ENCODE measurements at places on chromosomes 2 and 18.

DNA sequence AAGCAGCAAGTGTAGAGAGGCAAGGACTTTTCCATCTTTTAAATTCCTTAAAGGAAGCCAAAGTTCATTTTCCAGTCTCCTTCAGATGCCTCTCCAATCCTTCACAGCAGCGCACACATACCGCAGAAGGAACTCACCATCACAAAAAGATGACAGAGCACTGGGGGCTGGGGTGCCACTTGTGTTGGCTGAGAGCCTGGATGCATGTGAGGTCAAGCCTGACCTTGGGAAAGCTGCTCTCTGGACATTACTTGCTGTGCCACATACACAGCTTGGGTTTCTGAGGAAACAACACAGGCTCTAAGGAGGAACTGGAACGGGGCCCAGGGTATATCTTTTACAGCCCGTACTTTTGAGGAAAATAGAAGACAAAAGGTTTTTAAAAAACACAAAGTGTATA, 364.3 kb upstream of the MEX3C start:
- no peak for DNase-seq

DNA sequence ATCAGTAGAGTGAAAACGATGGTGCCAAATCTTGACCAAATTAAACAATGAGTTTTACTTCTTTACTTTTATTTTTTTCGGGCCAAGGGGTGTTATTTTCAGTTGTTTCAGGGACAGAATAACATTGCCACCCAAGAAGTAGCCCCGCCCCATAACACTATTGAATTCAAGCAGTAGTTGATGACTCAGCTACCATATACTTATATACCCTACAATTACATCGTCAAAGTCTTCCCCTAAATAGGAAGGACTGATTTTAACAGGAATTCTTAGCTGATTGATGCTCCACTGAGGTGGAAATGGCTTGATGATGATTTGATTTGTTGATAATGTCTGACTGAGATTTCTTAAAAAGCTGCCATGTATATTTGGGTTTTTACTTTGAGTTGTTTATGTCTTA, 24.7 kb downstream of the LYPD6B start:
- DNase-seq: no peak

- DNase-seq: no peak
Observed at GRCh38 chr2:226716126-226716525, 83.5 kb downstream of the IRS1 start.

GRCh38 chr2:218023636-218024035, 20.8 kb upstream of the TNS1 start:
- no peak for DNase-seq

DNA sequence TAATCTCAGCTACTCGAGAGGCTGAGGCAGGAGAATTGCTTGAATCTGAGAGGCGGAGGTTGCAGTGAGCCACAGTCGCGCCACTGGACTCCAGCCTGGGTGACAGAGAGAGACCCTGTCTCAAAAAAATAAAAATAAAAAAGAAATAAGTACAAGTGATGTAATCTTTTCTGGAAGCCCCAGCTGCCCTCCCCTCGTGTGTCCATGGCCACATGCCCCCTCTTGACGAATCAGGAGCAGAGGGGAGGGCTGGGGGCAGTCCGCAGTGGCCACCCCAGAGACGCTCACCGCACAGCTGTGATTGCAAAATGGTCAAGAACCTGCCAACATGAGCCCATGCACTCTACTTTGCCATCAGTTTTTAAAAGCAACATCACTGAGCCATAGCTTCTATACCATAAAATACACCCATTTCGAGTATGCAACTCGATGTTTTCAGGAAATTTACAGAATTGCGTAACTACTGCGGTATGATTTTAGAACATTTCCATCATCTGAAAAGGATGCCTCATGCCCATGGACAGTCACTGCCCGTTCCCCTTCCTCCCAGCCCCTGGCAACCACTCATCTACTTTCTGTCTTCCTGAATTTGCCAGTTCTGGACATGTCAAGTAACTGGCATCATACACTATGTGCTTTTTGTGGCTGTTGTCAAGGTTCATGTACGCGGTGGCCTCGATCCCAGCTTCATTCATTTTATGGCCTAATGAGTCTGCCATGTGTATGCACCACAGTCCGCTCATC, 88.1 kb downstream of the NDUFA10 start:
- no peak for DNase-seq

DNA sequence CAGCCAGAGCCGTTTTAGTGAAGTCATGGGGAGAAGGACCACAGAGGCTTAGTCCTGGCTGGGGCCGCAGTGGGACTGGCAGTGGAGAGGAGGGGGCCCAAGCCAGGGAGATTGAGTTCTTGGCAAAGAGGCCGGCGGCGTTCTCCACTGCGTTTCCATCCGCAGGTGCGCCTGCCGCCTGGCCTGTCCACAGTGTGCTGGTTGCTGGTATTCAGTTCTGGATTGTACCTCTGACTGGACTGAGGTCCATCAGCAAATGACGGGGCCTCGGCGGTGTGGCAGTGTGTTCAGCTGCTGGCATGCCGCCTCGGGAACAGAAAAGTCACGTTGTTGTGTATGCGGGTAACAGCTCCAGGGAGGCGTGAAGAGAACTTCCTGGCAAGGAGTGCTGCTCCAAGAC, 36.8 kb downstream of the LRRFIP1 start:
- DNase-seq: no peak

- peak; percentile 42 for DNase-seq
Observed at GRCh38 chr18:6885992-6886796, 156.7 kb downstream of the ARHGAP28 start.

GRCh38 chr2:180978903-180979748, 1.3 kb upstream of the UBE2E3 start:
- peak; percentile 61 for DNase-seq

DNA sequence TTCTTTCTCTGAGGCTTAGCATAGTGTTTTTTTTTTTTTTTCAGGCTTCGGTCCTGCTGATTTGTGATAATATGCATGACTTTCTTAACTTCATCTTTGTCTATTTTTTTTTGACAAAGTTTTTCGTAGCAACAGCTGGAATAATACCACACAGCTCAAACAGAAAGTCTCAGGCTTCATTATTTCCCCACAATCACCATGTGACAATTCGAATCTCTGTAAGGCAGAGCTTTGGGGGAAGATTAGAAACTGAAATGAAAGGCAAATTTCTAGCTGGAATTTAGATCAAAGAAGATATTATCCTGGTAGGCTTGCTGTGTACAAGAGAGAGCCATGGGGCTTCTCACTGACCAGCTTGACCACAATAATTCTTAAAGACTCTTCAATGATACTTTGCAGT, 12.2 kb upstream of the CD28 start:
- no peak for DNase-seq

DNA sequence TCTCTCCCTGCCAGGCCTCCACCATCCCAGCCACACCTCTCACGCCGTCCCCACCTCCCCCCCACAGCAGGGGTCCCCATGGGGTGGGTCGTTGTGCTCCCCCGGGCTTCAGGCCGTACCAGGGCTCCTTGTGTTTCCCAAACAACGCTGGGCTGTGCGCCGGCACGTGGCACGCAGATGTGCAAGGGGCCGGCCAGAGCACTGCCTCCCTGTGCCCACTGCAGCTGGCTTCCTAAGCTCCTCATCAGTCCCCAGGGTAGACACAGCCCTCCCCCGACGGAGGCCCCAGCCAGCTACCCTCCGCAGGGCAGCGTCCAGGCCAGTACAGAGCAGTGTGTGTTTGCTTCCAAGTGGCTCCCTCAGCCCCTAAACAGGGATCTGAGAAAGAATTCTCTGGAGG, 34.0 kb downstream of the BIN1 start:
- no peak for DNase-seq

- DNase-seq: peak; percentile 39
Observed at GRCh38 chr2:106977717-106978116, 91.8 kb upstream of the ST6GAL2 start.

GRCh38 chr18:52468496-52468895, 128.5 kb downstream of the DCC start:
- DNase-seq: no peak

DNA sequence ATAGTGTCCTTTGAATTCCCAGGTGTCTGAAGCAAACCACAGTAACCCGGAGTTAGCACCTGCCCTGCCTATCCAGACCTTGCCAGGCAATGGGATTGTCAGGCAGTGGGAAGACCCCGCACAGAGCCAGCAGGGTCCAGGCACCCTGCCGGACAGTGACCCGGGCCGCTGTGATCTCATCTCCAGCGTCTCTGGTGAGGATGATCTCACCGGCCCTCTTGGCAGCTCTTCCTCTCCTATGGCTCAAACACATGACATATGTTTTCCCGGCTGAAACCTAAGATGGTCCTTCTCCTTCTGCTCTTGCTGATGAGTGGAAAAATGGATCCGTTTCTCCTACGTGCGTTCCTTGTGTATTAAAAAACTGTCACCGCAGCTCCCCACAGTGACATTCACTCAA, 75.1 kb downstream of the ACOXL start:
- DNase-seq: no peak

DNA sequence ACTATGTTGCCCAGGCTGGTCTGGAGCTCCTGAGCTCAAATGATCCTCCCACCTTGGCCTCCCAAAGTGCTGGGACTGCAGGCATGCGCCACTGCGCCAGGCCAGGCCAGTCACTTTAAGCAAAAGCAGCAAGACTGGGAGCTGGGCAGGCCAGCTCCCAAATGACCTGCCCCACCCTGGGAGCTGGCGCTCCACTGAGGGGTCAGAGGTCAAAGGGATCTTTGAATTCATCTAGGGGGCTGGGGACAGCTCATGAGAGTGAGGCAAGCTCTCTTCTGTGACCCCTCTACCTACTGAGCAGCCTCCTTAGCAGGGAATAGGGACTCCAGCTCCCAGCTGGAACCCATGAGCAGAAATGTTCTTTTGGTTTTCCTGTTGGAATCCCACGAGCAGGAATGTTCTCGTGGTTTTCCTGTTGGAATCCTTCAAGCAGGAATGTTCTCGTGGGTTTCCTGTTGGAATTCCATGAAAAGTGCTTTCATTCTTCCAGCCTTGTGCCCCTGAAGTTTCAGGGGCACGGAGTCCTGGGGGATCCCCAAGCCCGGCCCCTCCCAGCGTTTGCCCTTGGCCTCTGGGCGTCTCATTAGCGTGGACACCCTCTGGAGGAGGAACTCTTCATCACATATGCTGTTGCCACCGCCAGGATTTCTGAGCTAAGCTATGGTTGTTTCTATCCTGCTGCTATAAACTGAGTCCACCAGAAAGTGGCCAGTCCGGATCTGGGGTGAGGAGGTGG, 162.0 kb upstream of the HAAO start:
- peak; percentile 68 for DNase-seq

- DNase-seq: no peak
Observed at GRCh38 chr2:162475661-162476060, 131.7 kb downstream of the GCA start.

DNA sequence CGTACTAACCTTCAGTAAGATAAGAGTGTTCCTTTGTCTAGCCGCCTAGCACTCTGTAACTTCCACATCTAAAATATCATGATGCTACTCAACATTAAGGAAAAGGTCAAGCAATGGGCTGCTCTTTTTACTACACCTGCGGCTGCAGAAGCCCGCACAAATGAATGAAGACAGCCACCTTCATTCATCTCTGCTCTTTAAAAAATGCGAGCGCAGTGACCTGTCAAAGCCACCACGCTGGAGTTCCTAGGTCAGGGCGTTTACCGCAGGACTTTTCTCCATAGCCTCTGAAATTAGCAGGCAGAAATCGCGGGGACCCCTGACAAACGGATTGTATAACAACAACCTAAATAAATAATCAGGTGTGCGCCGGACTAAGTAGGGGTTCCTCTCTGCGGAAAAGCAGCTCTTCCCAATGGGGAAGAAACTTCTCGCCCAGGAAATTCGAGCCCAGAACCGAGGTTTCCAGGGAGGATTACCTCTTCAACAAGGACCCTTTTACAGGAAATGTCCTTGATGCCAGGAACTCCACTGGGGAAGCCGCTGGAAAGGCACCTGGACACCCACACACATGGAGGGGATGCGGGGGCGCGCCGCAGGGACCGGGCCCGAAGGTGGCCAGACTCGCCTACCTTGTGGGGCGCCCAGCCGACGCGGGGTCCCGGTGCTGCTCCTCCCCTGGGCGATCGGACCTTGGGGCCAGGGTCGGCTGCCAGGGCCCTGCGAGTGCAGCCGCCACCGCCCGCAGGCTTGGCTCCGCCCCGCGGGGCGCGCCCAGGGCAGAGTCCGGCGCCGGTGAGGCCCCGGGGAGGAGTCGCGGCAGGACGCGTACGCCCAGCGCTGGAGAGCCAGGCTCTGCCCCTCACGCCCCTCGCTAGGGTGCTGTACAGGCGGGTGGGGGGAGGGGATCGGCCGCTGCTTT, at the start of gene CCDC68:
CCDC68 (minus strand) TSS at position 758 of the 922 bp plus-strand sequence. CDS start 16,670 bp downstream, outside the sequence.
- DNase-seq: peak; percentile 38

DNA sequence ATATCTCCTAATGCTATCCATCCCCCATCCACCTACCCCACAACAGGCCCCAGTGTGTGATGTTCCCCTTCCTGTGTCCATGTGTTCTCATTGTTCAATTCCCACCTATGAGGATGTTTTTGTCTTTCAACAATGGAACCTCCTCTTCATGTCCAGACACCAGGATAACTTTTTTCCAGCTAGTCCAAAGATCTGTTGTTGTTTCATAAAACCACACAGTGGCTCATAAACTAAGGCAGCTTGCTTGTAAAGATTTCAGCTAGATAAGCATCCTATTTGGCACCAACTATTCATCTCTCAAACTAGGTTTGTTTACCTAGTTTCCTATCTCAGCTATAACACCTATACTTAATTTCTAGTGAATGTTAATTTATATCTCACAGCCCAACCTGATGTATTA, 937.7 kb downstream of the TRIB2 start:
- no peak for DNase-seq

DNA sequence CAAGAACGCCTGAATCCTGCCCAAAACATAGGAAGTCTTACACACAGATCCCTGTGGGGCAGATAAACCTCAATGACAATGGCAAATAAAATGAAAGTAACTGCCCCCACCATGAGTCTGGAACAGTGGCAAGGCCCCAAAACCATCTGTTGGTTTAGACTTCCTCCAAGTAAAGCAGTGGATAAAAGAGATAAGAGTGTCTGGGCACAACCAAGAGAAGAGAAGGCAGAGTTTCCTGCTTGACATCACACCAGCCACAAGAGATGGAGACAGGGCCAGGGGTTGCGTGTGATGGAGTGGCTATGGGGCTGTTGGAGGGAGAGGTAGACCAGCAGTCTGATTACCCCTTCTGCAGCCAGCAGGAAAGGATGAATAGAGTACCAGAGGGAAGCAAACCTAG, 212.1 kb upstream of the POU3F3 start:
- DNase-seq: no peak

DNA sequence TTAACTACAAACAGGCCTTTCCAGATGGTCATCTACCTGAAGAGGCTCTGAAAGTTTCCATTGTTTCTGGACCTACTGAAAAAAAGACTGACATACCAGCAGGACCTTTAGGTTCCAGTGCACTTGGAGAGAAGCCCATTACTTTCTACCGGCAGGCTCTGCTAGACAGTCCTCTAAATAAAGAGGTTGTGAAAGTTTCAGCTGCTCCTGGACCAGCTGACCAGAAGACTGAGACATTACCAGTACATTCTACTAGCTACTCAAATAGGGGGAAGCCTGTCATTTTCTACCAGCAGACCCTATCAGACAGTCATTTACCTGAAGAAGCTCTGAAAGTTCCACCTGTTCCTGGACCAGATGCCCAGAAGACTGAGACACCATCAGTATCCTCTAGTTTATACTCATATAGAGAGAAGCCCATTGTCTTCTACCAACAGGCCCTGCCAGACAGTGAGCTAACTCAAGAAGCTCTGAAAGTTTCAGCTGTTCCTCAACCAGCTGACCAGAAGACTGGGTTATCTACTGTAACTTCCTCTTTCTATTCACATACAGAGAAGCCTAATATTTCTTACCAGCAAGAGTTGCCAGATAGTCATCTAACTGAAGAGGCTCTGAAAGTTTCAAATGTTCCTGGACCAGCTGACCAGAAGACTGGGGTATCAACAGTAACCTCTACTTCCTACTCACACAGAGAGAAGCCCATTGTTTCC, 65.8 kb downstream of the ALMS1 start:
- no peak for DNase-seq
